ENCODE measurements at places on chromosomes 1 and 21.
A peak's percentile ranks its signal among the peaks of the same experiment; 100 is the strongest.

- DNase-seq = no peak
Measured at GRCh38 chr1:218741852-218742251, 396.7 kb downstream of the TGFB2 start.

DNA sequence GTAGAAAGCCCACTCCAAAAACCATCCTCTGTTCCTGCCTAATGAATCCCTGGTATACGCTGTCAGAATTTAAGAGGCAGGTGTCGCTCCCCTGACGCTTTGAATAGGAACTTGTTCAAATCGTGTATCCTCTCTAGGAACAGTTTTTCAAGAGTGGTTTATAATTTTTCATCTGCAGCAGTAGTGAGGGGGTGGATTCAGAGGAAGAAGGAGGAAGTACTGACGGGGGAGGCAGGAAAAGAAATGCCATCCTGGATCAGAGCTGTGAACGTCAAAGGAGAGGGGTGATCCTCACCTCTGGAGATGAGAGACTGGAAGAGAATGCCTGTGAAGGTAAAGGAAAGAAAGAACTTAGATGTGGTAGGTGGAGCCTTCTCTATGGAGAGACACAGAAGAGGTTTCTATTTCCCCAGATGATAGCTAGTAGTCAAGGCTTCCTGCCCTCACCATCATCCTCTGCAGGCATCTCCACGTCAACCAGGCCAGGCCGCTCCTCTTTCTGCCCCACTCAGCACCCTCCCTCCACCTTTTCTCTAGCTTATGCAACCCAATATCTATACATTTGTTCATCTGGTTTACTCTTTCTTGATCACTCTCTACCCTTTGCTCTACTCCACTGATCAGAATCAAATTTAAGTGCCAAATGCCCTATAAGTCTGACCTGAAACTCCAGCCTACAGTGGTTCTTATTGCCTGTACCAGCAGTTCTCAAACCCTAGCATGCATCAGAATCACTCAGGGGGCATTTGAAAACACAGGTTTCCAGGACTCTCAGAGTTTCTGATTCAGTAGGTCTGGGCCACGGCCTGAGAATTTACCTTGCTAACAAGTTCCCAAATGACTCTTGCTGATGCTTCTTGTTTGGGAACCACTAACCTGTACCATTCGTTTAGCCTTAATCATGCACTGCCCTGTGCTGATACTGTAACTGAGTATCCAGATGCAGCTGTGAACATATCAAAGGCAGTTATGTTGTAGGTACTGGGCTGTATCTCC is 13.1 kb upstream of the BCL9 start:
- no peak for DNase-seq

- DNase-seq = no peak
Measured at GRCh38 chr1:108067884-108068540, 103.0 kb upstream of the VAV3 start.

DNA sequence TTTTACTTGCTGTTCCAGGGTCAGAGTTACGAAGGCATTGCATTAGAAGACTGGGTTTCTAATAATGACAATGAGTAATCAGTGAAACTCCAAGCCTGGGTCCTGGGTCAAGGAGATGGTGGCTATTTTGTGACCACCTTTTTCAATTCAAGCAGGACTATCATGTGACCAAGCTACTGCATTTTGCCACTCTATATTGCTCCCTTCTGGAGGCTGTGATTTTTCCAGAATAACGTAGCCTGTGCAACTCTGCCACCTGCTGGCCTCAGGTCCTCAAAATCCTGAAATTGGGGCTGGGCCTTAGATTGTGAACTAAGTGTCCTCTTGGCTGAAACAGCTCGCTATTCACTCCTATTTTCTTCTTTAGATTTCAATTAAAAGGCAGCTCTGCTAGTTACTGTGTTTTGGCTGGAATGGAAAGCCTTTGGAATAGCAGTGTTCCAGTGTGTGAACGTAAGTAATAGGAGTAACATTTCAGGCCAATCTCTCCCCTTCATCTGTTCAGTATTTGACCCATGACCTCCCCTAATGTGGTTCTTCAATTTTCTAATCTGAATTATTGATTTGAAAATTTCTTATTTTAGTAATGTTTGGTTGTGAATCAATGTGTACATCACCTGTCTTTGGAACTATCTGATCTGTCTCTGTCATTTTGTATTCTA is 52.9 kb upstream of the CD46 start:
- peak; percentile 50 for DNase-seq

GRCh38 chr21:38486221-38486620 is 12.1 kb downstream of the ERG start:
- DNase-seq = no peak

- DNase-seq = no peak
Measured at GRCh38 chr1:201220388-201220715, 29.7 kb downstream of the IGFN1 start.

GRCh38 chr1:202723708-202724107 is 13.5 kb upstream of the SYT2 start:
- DNase-seq = no peak

- no peak for DNase-seq
Measured at GRCh38 chr1:228393811-228394570, 12.6 kb downstream of the TRIM11 start.

DNA sequence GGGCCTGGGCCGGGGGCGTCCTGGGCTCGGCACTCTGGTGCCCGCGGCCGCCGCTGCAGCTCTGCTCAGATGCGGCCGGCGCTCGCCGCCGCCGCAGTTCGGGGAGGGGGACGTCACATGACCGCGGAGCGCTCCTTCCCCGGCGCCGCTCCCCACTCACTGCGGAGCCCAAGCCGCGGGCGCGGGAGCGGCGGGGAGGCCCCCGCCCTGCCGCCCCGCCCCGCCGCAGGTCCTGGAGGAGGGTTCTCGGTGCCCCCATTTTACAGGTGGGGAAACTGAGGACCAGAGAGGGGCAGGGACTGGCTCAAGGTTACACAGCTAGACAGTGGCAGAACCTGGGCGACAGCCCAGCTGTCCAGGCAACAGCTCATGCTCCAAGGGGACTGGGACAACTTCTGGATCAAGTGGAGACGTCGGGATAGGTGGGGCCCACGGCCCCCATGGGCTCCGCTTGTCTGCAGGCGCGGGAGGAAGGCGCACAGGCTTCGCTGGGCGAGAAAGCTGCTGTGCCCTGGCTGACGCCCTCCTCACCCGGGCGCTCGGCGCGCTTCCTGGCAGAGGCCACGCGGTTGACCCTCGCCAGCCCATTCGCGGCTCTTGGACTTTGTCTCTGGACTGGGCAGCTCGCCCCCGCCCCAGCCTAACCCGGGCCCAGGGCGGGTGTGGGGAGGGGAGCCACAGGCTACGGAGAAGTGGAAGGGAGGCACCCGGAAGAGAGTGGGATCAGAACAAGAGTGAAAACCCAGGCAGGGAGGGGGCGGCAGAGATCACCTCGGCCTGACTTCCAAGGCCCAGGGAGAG is at the start of gene RAP1GAP:
Gene RAP1GAP, minus strand, starts transcription at position 100 of the 801 bp plus-strand sequence. CDS start 49,325 bp downstream, outside the sequence.
- DNase-seq = no peak

DNA sequence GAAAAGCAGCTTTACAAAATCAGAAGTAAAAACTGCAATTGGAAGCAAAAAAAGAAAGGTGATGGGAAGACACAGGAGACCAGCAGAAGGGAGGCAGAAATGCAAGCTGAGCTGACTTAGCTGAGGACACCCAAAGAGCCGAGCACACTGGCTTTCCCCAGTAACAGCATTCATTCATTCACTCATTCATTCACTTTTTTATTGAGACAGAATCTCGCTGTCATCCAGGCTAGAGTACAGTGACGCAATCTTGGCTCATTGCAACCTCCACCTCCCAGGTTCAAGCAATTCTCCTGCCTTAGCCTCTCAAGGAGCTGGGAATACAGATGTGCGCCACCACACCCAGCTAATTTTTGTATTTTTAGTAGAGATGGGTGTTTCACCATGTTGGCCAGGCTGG is 8.2 kb downstream of the ANGPTL7 start:
- no peak for DNase-seq

DNA sequence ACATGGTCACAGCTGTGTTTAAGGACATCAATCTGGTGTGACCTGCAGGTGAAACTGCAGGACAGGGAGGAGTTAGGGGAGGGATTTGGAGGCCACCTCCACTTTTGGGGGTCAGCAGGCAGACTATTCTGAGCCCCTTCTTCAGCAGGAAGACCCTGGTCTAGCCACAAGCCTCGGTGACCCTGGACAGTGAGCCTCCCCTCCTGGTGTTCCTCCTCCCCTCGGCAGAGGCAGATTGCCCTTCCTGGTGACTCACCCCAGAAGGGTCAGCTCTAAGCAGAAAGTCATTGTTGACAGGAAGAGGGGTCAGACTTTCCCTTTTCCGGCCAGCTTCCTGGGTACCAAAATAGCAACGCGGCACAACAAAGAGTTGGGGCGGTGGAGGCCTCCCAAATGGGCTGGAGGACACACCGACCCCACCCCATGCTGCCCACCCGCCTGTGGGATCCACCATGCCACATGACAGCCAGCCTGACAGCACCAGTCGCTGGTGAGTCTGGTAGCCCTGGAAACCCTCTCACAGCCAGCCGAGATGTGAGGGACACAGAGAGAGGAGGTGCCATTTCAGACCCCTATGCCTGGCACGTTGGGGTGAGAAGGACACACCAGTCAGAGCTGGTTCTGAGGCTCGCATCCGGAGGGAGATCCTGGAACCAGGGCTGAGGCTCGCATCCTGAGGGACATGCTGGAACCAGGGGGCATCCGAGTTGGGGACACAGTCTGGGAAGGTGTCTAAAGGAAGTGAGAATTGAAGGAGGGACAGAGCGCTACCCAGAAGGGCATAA is 14.7 kb upstream of the CSF1 start:
- DNase-seq = no peak

GRCh38 chr1:223227031-223227430 is 84.0 kb upstream of the TLR5 start:
- DNase-seq = no peak

- no peak for DNase-seq
Measured at GRCh38 chr1:221667504-221667903, 74.4 kb downstream of the DUSP10 start.

GRCh38 chr1:29502911-29503840 is 266.9 kb downstream of the PTPRU start:
- DNase-seq = no peak

GRCh38 chr1:241702442-241703373 is 50.6 kb downstream of the WDR64 start:
- no peak for DNase-seq

GRCh38 chr1:183416850-183417771 is 1.1 kb downstream of the NMNAT2 start:
- peak; percentile 53 for DNase-seq

DNA sequence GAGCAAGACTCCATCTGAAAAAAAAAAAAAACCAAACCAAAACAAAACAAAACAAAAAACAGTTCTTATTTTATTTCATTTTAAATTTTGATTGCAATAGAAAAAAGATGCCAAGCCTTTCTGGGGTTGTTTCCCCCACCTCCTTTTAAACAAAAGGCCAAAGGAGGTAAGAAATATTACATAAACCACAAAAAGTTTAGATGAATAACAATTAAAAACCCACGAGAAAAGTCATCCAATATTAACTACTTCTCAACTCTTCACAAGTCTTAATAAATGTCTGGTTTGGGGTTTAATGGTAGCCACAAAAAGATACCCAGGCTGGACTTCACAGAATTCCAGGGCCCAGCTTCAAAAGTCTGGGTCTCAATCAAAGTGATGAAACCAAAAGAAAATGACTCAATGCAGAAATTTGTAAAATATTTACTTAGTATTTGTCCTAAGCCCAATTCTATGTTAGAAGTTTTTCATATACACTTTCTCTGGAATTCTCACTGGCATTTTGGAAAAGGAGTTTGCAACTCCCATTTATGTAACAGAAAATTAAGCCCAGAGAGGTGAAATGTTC is 47.0 kb upstream of the SDC3 start:
- no peak for DNase-seq

GRCh38 chr21:41754479-41754891 is 12.4 kb downstream of the RIPK4 start:
- DNase-seq = no peak

- no peak for DNase-seq
Measured at GRCh38 chr1:156838972-156839371, 19.9 kb downstream of the INSRR start.

DNA sequence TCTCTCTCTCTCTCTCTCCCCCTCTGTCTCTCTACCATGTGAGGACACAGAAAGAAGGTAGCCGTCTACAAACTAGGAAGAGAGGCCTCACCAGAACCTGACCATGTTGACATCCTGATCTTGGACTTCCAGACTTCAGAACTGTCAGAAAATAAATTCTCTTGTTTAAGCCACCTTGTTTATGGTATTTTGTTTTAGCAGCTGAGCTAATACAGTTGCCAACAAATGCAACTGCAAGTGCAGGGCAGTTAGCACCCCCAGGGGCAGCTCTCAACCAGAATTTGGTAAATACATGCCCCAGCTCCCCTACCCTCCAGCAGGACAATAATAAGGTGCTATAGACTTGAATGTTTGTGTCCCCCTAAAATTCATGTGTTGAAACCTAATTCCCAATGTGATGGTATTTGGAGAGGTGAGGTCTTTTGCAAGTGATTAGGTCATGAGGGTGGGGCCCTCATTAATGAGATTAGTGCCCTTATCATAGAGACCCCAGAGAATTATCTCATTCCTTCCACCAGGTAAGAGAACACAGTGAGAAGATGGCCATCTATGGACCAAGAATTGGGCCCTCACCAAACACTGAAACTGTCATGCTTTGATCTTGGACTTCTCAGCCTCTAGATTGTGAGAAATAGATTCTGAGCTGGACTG is 6.7 kb upstream of the SLC45A1 start:
- DNase-seq = no peak

DNA sequence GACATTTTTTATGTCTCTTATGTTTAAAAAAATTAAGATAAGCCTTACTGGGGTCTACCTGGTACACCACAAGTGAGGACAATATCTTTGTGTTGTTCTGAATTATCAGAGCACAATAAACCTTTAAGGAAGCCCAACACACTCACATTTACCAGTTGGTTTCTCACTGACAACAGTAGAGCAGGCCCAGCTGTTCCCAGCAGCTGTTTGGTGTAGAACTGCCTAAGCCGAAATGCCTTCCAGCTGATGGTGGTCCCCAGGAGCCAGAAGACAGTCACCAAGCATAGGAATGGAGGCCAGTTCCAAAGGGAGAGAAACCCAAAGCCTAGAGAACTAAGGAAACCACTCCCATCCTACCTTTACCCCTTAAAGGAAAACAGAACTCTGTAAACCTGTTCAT is 428.6 kb upstream of the CAMK1G start:
- no peak for DNase-seq

- no peak for DNase-seq
Measured at GRCh38 chr1:204647805-204648153, 37.8 kb downstream of the LRRN2 start.

DNA sequence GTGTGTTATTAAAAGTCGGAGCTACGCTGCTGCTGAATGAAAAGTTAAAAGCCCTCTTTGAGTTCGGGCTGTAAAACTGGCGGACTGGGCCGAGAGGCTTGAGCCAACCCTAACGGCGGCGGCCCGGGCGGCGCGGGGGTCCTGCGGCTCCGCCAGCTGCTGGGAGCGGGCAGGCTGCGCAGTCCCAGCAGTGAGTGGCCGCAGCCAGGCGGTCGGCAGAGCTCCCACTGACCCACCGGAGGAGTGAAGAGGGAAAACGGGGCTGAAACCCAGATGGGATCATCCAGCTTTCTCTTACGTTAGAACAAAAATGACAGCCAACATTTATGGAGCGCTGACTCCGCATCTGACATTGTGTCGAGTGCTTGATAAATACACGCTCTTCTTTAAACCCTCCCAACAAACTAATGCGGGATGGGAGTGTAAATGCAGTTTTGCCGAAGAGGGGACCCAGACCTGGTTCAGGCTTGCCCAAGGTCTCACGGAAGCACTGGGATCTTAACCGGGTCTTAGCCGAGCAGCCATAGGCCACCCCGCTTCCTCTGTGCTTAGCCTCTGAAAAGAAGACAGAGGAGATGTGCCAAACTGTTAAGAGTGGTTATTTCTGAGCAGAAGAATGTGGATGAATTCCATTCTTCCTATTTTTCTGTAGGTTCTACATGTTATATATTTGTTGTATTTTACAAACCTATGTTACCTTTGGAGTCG is 3.5 kb downstream of the GRHL3 start:
- no peak for DNase-seq
